ENCODE measurements at places on chromosomes 3 and 15.

GRCh38 chr3:164748626-164749025 is 329.7 kb downstream of the SI start:
- DNase-seq = no peak

DNA sequence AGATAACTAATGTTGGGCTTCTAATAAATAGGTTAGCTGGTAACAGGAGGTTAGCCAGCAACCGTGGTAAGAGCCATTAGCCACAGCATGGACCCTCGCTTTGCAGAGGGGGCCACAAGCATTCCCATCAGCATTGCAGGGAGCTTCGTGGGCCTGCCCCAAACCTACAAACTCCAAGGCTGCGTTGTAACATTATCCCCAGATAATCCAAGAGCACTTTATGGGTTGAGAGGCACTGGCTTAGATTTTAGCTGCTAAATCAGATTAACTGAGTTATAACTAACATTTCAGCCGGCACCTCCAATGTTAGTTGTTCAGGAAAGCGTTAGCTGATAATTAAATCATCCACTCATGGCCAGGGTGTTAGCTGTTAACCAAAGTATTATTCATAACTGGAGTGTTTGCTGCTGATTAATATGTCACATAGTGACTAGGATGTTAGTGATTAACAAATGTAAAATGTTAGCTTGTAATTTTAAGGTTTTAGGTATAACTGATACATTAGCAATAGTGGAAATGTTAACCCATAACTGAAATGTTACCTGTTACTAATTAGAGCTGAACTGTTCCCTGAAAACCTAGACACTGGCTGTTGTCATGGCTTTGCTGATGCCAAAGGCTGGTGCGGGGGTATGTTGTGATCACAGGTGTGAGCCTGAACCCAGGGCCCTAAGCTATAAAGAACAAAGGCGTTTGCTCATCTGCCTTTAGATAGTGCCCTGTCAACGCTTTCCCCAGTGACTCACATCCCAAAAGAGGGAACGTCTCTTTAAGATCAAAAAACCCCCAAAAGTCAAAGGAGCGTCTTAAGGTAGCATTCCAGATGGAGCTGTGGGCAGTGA is 56.2 kb downstream of the SLC6A6 start:
- DNase-seq = no peak

DNA sequence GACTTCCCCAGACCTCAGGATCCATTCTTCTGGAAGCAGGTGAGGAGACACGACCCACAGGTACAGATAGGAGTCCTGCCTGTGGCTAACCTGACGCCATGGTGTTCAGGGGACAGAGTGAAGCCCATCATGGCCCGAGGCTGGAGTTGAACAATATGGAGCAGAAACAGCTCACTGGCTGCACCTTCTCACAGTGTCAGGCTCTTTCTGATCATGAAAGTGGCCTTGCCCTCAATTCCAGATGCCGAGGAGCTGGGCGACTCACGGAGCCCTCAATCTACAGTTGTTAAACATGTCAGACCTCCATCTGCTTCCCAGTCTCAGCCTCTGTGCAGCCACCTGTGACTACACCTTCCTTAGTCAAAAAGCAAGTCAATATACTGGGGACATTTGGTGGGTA is 110.8 kb upstream of the SMAD3 start:
- DNase-seq = no peak

GRCh38 chr3:30688776-30689641 is 82.6 kb downstream of the TGFBR2 start:
- DNase-seq = no peak

GRCh38 chr3:195806916-195807231 is 4.9 kb downstream of the MUC4 start:
- DNase-seq = no peak

- DNase-seq = no peak
These were observed 116.4 kb downstream of the GREM1 start for GRCh38 chr15:32834156-32834555.

- DNase-seq = peak; percentile 38
These were observed 53.4 kb upstream of the EIF5A2 start for GRCh38 chr3:170961616-170962400.
